Foreskin melanocyte (primary cell): ENCODE measurements at places on chromosomes 2 and 18.

- no peak for DNase-seq
Observed at GRCh38 chr18:48313792-48314191, 95.4 kb downstream of the ZBTB7C start.

DNA sequence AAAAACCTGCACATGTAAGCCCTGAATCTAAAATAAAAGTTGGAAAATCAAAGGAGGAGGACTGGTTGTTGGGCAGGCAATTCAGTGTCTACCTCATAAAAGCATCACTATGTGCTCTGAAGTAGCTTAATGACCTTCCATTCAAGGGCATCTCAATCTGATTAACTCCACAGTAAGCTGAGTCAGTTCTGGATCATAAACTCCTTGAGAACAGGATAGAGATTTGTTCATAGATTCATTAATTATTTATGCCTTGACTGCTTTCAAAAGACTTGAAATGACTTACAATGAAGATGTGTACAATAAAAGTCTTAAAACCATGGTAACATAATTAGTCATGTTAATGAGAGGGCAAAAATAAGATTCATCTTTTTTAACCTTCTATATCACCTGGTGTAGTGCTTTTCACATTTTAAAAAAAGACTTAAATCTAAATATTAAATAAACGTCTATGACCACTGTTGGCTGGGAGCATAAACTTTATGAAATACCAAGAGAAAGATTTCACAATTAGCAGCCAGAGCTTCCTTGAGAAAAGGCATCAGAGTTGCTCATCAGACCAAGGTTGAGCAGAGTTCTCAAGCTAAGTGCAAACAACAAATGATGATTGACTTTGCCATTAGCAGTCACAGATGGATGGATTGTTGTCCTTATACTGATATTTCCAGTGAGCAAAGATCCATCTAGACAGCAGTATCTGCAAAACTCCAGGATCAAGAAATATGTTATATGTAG, 237.3 kb upstream of the THUMPD2 start:
- DNase-seq: no peak

DNA sequence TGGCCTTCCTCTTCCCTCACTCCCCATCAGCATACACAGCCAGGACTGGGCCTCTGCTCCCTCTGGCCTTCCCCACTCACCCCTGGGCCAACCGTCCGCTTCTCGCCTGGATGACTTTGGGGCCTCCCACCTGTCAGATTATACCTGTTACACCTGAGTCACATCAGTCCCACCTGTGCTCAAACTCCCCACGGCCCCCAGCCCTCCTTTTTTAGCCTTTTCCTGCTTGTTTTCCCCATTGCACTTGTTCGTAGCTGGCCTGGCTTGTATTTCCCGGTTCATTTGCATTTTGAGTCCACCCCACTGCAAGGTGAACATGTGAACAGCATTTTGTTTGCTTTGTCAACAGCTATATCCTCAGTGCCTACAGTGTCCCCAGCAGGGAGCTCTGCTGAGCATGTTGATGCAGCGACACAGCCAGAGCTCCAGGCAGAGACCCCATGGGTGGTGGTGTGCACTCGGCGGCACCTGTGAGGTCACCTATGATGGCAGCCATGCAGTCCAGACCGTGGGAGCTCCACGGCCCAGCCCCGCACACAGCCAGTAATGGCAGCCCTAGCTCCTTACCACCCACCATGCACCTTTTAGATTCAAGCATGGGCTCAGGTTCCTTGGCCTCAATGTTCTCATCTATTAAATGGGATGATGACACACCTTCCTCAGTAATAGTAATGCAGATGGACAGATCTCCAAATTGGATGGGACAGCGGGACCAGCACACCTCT, 276.4 kb upstream of the HS6ST1 start:
- DNase-seq: no peak

- no peak for DNase-seq
Observed at GRCh38 chr2:197891897-197892442, 87.6 kb downstream of the PLCL1 start.
